ENCODE measurements at places on chromosomes 3 and 15.

DNA sequence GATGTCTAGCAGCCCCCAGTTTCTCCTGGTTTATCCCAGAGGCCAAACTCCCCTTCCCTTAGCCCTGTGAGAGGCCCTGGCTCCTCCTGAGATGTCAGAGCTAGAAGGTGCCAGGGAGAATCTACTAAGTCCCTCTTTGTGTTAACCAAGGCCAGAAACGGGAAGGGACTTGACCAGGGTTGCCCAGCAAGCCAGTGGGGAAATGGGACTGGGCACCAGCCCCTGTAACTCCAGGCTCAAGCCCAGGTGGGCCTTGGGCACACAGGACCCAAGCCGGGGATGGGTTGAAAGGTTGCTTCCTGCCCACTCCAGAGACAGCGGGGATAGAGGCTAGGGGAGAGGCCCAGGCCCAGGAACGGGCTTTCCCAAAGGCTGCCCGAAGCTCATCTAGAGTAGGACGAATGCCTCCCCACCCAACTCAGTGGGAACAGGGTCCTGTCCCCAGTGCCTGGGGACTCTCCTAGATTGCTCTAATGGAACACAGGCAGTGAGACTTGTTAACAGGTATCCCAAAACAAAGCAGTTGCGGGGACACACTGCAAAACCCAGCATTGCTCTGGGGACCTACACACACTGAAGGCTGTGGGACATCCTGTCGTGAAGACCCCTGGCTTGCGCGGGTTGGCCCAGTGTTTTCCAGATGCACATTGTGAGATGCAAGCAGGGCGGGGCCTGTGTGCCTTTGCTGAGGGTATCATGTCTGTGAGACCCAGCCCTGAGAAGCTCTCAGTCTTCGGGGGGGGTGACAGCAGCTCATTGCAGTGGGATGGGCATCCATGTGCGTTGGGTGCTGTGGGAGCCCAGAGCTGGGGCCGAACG, 12.9 kb upstream of the TXNRD3 start:
- DNase-seq, result no peak

DNA sequence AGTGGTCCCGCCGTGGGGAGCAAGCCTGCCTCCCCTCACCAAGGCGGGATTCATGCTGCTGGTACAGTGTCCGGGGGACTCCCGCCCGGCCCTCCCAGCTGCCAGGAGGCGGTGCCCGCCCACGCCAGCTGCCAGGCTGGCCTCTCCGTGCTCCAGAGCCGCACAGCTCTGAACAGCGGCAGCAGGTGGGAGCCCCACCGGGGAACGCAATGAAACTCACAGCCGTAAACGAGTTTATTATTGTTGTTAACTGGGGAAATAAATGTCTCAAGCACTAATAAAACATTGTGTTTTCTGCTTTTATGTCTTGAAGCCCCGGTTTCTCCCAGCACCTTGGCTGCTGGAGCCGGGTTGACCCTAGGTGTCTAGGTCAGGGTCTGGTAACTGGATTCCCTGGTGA, 317.7 kb upstream of the TLE3 start:
- no peak for DNase-seq

DNA sequence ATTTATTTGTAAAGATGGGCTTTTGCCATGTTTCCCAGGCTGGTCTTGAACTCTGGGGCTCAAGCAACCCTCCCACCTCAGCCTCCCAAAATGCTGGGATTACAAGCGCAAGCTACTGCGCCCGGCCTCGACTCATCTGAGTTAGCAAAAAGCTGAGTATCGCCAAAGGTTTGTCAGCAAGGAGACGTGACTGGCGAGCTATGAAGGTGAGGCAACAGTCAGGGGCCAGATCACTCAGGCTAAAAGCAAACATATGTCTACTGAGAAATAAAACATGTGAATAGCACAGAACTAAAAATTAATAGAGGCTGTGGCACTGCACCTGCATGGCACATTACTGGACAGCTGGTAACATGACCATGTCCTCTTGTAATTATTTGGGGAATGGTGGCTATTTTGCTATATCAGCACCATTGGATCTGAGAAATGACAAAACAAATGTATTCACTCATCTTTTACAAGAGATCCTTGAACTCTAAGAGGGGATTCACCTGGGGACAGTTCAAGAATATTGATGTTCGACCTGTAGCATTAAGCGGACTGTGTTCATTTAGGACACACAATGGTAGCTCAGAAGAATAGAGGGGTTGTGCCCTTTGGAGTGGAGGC, 10.0 kb upstream of the SLC25A26 start:
- no peak for DNase-seq

DNA sequence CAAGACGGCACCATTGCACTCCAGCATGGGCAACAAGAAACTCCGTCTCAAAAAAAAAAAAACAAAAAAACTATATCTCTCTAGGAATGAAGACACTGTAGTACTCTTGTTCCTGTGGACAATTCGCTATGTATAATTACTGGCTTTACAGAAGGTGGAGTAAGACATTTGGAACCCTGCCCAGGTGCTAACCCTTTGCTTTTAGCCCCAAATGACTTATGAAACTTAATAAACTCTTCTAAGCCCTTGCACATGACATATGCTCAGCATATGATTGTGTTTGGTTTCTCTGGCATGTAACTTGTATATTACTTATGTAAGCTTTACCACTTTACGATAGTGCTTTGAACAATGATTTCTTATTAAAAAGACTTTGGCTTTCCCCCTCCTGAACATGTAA, 27.3 kb upstream of the PRTG start:
- DNase-seq, result no peak

- DNase-seq, result peak; percentile 7
Observed at GRCh38 chr3:105367063-105367405, 325 bp downstream of the ALCAM start.

DNA sequence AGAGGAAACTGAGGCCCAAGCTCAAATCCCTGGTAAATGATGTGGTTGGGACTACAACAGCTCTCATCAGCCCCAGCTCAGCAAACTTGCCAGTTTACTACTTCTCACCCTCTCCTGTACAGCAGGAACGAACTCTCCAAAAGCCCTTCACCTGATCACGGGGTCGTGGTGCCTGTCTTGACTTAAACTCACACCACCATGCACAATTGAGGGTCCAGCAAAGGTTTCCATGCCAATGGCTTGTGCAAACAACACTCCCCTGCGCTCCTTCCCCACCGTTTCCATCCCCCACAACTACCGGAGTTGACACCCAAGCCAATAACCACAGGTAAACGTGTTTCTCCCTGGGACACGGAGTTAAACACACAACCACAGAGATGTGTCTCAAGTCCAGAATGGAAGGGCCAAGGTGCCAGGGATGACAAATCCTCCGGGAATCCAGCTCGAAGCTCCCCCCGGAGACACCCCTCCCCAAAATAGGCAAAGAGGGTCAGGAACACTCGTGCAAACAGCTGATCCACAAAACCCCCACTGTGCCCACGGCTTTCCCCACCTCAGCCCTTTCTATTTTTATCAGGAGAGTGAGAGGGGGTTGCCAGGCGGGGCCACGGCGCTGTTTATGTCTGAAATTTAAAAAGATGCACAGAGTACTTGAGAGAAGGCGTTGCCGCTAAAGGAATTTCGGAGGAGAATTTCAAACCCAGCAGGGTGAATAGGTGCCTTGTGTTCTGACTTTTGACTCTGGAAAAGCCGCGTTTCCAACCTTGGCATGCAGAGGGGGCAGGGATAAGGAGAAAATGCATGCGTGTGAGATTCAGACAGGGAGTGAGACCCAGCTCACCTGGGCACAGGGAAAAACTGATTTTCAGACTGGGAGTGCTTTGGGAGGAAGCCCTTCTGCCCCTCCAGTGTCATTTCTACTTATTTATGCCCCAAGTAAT, 10.6 kb upstream of the ACAN start:
- no peak for DNase-seq

DNA sequence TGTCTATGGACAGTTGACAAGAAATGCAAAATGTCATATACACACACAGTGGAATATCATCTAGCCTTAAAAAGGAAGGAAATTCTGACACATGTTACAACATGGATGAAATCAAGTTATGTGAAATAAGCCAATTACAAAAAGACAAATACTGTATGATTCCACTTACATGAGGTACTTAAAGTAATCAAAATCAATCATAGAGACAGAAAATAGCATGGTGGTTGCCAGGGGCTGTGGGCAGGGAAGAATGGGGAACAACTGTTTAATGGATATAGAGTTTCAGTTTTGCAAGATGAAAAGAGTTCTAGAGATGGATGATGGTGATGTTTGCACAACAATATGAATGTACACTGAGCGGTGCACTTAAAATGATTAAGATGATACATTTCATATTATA, 613.8 kb upstream of the ZNF385D start:
- no peak for DNase-seq

DNA sequence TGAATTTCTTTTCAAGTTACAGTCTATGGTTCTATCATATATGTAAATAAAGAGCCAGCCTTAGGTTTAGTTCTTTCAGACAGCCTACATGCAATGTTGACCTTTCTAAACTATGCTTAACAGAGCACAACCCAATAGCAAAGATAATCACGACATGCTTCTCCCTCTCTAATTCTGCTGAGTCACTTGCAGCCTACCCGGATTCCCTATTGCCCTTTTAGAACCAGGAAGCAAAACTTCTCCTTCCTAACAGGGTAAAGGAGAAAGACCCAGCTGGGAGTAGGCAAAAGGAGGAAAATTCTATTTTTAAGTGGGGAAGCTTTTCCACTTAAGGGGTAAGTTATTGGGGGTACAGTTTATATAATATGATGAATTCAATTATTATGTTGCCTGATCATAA, 79.3 kb downstream of the SLC7A14 start:
- DNase-seq, result no peak

DNA sequence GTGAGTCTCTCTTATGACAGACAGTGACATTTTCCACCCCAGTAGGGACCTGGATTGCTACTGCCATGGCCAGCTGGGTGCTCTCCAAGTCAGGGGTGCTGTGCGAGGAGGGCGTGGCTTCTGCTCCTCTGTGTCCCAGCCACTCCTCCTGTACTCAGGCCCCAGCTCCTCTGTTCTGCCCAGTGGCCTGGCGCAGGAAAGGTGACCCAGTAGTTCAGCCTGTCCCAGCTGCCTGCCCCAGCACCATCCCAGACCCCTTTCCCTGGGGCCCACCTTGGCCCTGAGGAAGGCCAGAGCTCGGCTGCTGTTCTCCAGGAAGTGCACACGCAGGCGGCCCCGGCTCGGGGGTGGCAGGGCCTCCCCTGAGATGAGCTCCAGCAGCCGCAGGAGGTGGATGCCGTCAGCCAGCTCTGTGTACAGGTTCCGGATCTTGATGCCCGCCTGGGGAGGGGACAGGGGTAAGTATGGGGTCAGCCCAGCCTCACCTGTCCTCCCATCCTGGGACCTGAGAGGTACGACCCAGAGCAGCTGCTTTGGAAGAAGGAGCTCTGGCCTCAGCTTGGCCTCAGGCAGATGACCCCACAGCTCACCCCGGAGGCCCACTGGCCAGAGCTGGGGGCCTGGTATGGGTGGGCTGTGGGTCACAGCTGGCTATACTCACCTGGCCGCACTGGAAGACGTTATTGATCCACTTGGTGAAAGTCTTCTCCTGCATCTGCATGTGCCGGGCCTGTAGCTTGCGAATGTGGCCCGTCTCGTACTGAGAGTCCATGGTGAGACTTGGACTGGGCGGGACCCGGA, 1.0 kb downstream of the SPTBN5 start:
- DNase-seq, result no peak

DNA sequence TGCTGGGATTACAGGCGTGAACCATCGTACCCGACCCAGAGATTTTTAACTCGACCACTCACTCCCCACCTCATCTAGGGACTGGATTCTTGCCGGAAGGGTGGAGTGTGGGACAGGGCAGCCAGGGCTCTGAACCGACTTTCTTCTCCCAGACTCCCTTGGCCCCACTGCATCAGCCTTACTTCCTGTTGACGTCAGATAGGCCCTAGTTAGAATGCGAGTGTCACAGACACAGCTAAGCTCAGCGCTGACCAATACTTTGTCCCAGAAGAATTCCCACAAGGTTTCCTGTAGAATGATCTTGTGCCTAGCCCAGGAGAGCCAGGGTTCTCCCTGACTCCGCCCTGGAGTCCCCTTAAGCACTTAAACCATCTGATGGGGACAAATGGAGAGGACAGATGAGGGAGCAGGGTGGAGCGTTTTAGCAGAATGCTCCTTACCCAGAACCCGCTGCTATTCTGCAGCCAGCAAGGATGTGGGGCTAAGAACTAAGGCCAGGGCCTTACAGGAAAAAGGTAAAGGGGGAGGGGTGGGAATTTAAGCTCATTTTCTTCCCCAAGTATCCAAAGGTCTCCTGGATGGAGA, 5.8 kb upstream of the TUSC2 start:
- no peak for DNase-seq

- no peak for DNase-seq
Observed at GRCh38 chr15:39433376-39433775, 147.5 kb upstream of the THBS1 start.

GRCh38 chr3:187963003-187963676, 190.8 kb upstream of the LPP start:
- no peak for DNase-seq

DNA sequence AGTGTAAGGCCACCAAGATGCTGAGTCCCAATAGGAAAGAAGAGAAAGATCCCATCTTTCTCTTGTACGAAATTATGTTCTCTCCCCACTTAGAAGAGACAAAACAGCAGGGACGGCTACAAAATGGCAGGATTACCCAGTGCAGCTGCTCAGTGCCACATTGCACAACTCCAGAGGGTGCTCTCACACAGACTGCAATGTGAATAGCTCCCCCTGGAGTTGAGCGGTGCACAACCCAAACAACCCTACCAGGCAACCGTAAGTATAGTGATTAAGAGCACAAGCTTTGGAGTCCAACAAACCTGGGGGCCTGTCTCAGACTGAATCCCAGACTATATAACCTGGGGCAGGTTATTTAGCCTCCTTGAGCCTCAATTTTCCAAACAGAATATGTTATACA, 3.1 kb upstream of the BHLHE40 start:
- DNase-seq, result no peak

GRCh38 chr3:194730365-194730764, 44.7 kb downstream of the FAM43A start:
- DNase-seq, result no peak

DNA sequence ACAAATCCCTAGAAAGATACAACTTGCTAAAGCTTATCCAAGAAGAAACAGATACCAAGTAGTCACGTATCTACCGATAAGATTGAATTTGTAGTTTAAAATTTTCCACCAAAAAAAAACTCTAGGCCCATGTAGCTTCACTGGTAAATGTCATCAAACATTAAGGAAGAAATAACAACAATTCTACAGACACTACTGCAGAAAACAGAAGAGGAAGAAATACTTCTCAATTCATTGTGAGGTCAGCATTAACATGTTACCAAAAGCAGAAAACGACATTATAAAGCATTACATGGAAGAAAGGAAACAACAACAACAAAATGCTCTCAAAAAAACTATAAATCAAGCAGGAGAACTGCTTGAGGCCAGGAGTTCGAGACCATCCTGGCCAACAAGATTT, 27.5 kb upstream of the TM4SF19 start:
- no peak for DNase-seq

DNA sequence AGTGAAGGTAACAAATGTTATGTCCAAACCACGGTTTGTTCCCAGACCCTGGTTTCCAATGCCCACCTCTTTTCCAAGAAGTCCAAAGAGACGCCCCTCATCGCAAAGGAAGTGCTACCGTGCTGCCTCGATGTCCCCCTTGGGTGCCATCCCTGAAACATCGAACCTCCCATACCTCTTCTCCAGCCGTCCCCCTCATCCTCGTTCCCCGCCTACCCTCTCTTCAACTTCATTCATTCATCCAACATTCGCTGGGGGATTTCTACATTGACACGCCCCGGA, 467 bp downstream of the TIPIN start:
- DNase-seq, result no peak

All from activated CD8-positive, alpha-beta memory T cell treated with anti-CD3 and anti-CD28 coated beads for 1 hour (primary cell).